Hindlimb muscle (tissue), 1 donor: ENCODE measurements at places on chromosomes 13 and 19.

DNA sequence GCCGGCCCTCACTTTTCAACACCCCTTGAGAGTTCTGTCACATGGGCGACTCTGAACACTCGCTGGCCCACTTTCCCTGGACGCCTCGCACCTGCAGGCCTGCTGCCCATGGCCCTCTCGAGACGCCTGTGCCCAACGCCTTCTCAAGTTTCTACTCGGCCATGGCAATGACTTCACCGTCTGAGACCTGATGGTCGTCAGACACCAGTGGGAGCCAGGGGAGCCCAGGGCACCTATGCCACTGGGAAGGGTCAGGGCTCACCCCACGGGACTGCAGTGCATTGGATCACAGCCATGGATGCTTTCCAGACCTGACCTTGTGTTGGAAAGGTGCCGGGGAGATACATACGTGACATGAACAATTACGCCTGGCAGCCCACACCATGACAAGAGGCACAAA lies 60.1 kb downstream of the KLF2 start:
- DNase-seq, result no peak

- DNase-seq, result no peak
Observed at GRCh38 chr19:50741179-50741933, 18.2 kb downstream of the CLEC11A start.

DNA sequence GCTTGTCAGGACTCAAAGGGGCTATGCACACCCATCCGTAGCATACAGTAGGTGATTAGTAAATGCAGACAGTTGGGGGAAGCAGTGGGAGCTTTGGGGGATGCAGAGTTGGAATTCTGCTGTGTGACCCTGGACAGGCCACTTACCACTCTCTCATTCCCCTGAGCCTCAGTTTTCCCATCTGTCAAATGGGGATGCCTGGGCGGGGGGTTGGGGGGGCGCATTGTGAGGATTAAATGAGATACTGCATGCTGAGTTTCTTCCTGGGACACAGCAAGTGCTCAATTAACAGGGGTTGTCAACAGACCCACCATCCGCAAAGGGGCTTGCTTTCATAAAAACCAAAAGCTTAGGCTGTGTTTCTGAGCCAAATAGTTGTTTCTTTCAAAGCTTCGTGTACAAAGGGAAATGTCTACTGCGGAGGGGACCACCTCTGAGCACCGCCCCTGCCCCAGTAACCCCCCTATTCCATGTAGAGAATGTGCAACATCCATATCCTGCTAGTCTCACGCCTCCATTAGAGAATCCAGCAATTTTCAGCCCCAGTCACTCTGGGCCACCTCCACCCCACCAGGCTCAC lies 132.4 kb downstream of the IER2 start:
- DNase-seq, result no peak

- no peak for DNase-seq
Observed at GRCh38 chr19:33737681-33738371, 58.8 kb upstream of the KCTD15 start.

DNA sequence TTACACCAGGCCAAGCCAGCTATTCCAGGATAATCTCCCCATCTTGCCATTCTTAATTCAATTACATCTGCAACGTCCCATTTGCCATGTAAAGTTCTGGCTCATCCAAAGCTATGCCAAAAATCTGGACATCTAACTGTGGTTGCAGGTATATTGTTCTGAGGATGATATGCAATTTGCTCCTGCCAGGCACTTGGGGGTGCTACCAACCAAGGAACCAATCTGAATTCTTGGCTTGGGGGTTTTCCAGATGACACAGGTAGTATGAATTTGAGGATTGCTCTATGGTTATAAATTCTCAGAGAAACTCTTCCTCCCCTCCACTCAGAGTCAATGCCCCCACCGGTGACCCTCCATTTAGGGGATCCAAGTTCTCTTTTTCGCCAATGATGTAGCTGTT lies 33.0 kb downstream of the CRYL1 start:
- no peak for DNase-seq
